GM12865 (cell line): ENCODE measurements at places on chromosomes 1 and 21.

DNA sequence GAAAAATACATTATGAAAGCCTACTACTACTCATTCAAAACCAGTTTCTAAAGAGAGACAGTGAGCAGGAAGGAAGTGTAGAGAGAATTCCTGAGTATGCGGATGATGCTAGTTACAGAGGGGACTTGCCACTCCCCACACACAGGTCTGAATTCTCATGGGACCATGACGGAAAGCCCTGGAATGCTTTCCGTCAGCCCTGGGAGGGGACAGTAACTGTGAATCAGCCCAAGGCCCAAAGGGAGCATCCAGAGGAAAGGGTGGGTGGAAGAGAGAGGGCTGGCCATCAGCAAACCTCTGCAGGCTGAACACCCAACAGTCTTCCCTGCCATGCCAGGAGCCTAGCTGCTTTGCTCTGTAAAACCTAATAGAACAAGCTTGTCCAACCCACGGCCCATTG is 36.4 kb downstream of the RCSD1 start:
- no peak for DNase-seq

- no peak for DNase-seq
These were observed 1.2 kb downstream of the ZDHHC18 start for GRCh38 chr1:26827663-26828062.

GRCh38 chr1:155196103-155196892 is 11.4 kb downstream of the THBS3 start:
- no peak for DNase-seq

DNA sequence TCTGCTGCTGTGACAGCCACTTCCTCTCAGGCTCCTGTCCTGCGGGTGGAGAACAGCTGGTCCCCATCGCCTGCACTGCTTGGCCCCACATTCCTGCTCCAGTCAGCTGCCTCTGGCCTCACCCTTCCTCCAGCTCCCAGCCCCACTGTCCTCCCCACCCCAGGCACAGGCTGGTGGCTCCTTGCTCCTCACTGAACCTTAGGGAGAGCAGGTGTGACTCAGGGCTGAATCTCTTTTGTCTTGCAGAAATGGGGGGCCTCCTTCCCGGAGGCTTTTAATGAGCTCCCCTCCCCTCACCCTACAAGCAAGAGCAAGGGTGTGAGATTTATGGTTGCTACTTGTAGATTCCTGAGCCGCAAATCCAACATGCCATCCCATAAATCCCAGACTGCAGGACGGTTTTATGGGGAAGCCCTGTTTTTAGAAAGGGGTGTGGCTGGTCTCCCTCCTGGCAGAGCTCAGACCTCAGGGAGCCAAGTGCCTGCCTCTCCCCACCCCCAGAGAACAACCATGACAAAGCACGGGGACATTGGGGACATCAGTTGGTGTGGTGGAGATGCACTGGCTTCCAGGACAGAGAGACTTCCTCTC is 15.2 kb downstream of the CDK18 start:
- DNase-seq: no peak

- no peak for DNase-seq
These were observed 14.1 kb upstream of the KLHDC8A start for GRCh38 chr1:205370780-205371179.

DNA sequence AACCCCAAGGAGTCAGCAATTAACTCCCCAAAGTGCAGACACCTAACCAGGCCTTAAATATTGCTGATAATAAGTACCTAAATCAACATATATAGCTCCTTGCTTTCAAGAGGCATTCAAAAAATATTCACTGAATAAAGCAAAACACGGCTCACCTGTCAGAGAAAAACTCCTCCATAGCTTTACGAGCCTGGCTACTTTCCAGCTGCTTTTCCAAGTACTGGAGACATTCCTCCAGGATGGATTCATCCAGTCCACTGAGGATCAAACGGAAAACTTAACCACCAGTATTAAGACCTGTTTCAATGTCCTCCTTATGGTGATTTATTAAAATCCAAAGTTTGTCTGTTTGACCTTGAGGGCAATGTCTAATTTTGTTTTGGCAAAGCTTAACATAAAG is 44.6 kb downstream of the UBR4 start:
- no peak for DNase-seq

GRCh38 chr1:223022641-223023473 is 120.2 kb downstream of the TLR5 start:
- DNase-seq: no peak

- DNase-seq: no peak
These were observed 21.8 kb upstream of the RAB4A start for GRCh38 chr1:229248821-229249817.
